ENCODE measurements at places on chromosomes 6 and 20.

GRCh38 chr6:18515767-18516166 is 128.6 kb downstream of the RNF144B start:
- no peak for DNase-seq

- DNase-seq, result no peak
These were observed 142.6 kb upstream of the ZNF217 start for GRCh38 chr20:53736122-53736756.

- DNase-seq, result no peak
These were observed 4.4 kb upstream of the PLCB1 start for GRCh38 chr20:8127553-8128255.

DNA sequence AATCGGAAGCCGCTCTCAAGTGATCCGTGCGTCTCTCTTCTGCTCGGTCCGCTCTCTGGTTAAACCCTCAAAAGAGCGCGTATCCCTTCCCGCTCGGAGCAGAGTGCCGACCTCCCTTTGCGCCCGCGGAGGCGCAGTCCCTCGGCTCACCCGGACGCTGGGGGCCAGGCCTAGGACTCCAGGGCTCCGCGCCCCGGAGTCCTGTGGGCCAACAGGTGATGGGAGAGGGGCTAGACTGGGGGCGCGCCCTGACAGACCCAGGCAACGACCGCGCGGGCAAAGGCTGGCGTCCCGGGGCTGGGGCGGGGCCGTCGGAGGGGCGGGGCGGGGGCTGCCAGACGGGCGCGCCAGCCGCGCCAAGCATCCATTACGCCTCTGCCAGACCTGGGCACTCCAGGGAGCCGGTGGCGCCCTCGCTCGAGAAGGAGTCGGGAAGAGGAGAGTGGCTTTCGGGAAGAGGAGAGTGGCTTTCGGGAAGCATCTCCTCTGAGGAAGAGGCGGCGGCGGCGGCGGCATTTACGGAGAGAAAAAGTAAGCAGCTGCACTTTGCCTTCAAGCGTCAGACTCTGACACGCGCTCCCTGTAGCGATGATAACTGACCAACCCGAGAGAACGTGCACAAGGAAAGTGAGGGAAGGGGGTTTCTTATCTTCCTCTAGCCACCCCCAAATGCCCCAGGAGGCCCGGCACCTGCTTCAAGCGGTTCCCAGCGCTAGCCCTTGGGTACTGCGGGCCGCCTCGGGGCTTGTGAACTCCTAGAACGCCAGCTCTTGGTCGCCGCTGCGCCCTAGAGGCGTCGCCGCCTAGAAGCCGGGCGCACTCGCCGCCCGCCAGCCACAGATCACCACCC is 2.6 kb downstream of the EPHA7 start:
- DNase-seq, result no peak

GRCh38 chr6:22026164-22026678 is 270.6 kb downstream of the PRL start:
- no peak for DNase-seq

GRCh38 chr6:122268394-122268793 is 131.1 kb upstream of the HSF2 start:
- DNase-seq, result no peak

DNA sequence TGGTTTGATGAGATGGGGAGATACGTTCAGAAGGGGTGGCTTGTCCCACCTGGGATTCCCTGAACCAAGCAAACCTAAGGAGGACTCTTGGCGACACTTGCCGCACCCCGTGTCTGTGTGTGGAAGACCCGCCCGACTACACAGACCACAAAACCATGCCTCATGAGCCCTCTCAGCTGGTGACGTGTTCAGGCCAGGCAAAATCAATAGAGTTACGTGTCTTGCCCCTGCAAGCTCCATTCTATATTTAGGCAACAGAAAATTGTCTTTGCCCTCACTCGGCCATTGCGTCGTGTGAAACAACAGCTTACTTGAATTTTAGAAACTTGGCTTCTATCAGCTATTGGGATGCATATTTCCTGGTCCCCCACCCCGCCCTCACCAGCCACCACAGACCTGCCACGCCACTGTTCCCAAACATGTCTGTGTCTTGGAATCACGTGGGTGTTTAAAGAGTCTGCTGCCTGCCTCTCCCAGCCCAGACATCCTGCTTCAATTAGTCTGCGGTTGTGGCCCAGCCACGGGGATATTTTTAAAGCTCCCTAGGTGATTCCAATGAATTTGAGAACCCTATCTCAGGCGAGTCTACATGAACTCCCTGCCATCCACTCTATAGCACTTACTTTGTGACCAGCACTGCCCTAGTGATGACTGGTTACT is 279.2 kb upstream of the EXOC2 start:
- no peak for DNase-seq

Measured in NAMALWA (cell line).